Astrocyte of the spinal cord (primary cell): ENCODE measurements at places on chromosomes 2 and 18.

- DNase-seq: no peak
Observed at GRCh38 chr18:22172120-22172582, 2.8 kb downstream of the GATA6 start.

DNA sequence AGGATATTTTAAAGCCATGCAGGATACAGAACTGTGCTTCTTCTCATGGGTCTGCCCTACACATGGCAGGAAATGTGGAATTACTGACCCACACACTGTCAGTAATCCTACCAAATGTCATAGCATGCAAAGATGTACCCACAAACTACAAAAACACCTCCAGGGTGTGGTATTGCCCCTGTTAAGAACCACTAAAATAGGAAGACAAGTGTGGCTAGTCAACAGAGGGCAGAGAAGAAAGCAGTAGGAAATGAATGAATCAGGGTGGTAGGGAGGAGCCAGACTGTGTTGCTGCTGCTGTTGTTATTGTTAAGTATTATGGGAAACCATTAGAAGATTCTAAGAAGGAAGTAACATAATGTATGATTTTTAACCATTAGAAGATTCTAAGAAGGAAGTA is 556.7 kb upstream of the ACVR2A start:
- DNase-seq: no peak

DNA sequence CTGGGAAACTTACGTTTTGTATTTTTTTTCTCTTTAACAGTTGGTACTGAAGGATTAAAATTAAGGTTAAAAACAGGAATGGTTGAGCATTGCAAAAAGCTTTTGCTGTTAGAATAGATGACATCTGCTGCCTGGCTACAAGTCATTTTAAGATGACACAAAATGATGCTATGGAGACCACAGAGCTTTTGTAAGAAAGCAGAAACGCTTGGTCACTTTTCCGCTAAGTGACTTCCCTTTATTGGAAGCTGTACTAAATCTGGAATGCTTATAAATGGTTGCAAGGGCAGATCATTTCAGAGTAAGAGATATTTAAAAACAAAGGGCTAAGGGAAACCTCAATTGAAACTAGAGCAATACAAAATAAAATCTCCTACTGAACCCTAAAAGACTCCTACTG is 544.0 kb downstream of the STK39 start:
- no peak for DNase-seq

- DNase-seq: no peak
Observed at GRCh38 chr2:235352541-235352940, 141.3 kb upstream of the AGAP1 start.

GRCh38 chr2:20565623-20566236 is 85.2 kb downstream of the HS1BP3 start:
- DNase-seq: no peak

GRCh38 chr2:196846295-196846694 is 37.1 kb upstream of the C2orf66 start:
- DNase-seq: no peak

- no peak for DNase-seq
Observed at GRCh38 chr18:12772111-12772510, 69.3 kb downstream of the PSMG2 start.

- no peak for DNase-seq
Observed at GRCh38 chr2:36270758-36271157, 84.8 kb upstream of the CRIM1 start.

DNA sequence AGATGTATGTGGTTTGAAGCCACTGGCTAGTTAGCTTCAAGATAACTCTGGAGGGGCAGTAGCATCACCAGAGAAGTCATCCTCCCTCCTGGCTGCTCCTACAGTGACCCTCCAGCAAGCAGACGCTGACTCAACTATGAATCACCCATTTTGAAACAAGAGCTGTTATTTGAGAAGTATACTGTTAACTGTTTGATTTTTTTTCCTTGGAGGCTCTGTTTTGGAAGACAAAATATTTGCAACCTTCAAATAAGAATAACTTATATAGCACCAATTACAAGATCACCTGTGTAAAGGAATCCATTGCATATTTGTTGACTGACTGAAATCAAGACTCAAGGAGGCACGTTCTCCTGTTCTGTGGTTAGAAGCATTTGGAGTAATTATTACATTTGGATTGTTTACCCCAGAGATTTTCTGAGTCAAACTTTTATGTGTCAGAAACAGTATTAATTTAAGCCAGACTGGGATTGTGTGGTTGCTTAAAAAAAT is 313.8 kb downstream of the MTX2 start:
- peak; percentile 96 for DNase-seq

GRCh38 chr2:23532391-23533337 is 147.7 kb downstream of the KLHL29 start:
- DNase-seq: no peak

GRCh38 chr2:204108781-204109295 is 172.3 kb downstream of the ICOS start:
- no peak for DNase-seq

DNA sequence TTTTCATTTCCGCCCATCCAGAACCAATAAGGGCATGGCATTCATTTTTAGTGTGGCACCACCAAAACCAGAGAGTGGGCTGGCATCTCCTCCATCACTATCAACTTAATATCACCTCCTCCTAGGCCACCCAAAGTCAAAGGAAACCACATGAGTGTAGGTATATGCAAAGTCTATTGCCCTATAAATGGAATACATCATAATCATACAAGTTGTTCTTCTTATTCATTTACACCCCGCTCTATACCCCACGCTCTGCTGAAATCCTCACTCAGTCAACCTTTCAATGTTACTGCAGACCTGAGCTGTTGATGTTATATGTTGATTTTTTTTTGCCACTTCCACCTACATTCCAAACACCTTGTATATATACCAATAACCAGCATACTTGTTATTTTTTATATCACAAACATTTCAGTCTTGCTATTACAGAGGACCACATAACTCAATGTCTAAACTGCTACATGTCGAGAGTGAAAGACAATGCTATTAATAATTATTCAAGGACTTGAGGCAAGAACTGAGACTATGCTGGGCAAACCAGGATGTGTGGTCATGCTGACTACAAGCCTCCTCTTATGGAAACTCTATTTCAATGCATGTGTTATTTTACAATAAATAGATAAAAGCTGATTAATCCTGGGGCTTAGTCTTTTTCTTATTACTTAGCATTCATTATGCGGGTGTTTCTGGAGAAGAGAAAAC is 466.5 kb upstream of the ID2 start:
- DNase-seq: no peak

DNA sequence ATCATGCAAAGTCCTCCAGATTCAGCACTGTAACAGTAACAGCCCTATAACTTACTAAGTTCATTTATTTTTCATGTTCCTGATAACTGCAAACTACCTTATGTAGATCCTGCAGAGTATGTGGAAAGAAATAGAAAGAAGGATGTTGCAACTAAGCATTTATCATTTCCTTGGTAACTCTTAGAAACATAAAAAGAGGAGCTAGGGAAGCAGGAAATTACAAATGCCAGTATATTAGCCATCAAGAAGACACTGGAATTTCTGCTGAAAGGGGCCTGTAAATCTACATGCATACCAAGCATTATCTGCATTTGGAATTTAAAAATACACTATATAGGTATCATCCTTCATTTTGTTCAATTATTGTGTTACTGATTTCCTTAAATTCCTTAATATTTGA is 66.8 kb downstream of the PDE11A start:
- DNase-seq: no peak
